NCI-H446 treated with DMSO at 0.1 percent for 48 hours (cell line): ENCODE measurements at places on chromosomes 13 and 19.

GRCh38 chr13:53405616-53406015, 377.0 kb downstream of the OLFM4 start:
- no peak for DNase-seq

GRCh38 chr13:76820759-76821158, 65.4 kb downstream of the KCTD12 start:
- no peak for DNase-seq

DNA sequence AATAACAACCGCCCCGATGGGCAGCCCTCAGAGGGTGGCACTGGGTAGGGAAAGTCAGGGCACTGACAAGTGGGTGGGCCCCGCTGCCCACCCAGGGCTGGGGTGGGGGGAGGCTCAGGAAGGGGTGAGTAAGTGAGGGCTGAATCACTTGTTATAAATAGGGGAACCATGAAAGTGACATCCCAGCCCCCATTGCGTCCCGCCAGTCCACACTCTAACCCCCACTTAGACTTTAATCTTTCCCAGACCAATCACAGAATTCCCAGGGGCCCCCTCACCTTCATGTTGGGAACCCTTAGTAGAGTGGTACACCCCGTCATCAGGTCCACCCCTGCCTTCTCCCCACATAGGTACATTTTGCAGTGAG, 37.0 kb upstream of the NANOS3 start:
- DNase-seq, result no peak

DNA sequence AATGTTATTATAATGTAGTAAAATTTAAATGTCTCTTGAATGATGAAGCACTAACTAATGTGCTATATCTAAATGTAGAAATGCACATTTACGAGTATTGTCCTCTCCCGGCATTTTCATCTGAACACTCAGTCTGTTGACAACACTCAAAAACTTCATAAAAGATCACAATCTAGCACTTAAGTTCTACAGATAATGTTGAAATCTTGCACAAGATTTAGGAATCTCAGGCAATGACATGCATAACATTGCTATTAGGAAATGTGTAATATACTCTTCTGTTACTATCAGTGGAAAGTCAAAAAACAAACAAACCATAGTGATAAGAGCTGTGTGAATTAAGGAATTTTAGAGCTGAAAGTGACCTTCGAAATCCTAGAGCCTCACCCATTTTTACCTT, 37.5 kb upstream of the XPO4 start:
- no peak for DNase-seq

DNA sequence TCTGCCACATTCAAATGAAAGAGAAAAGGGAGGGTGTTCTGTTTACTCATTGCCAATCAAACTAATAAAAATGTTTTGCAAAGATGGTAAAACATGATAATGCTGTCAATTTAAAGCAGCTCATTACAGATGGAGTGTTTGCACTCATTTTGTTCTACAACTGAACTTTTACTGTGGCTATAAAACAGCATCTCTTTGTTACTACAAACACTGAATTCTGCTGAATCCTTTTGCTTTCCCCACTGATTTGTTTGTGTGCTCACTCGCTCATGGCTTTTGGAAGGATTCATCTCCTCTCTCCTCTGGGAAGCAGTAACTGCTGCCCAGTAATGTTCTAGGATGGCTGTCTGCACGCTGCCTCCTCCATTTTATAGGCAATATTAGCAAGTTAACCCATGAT, 434.5 kb downstream of the PCDH9 start:
- DNase-seq, result no peak

GRCh38 chr13:21010621-21011020, 50.8 kb downstream of the LATS2 start:
- no peak for DNase-seq

DNA sequence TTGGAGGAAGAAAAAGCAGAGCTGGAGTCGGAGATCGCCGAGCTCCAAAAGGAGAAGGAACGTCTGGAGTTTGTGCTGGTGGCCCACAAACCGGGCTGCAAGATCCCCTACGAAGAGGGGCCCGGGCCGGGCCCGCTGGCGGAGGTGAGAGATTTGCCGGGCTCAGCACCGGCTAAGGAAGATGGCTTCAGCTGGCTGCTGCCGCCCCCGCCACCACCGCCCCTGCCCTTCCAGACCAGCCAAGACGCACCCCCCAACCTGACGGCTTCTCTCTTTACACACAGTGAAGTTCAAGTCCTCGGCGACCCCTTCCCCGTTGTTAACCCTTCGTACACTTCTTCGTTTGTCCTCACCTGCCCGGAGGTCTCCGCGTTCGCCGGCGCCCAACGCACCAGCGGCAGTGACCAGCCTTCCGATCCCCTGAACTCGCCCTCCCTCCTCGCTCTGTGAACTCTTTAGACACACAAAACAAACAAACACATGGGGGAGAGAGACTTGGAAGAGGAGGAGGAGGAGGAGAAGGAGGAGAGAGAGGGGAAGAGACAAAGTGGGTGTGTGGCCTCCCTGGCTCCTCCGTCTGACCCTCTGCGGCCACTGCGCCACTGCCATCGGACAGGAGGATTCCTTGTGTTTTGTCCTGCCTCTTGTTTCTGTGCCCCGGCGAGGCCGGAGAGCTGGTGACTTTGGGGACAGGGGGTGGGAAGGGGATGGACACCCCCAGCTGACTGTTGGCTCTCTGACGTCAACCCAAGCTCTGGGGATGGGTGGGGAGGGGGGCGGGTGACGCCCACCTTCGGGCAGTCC, 5.0 kb downstream of the FOSB start:
- DNase-seq, result no peak

DNA sequence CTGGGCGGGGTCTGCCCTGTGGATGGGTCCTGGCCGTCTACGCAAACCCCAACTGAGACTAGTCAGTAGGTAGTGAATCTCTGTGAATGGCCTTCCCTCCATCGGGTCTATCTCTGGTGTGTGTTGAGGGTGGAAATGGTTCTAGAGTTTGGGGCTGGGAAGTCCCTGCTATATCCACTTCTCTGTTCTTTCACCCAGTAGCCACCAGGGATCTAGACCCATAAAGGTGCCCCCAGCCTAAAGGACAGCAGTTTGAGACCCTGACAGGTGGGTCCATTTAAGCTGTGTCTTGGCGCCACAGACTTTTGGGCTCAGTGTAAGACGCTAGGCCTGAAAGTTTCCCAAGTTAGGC, 57.7 kb downstream of the ZNF568 start:
- no peak for DNase-seq

GRCh38 chr19:29708554-29709439, 6.3 kb downstream of the C19orf12 start:
- DNase-seq, result no peak

GRCh38 chr19:13861392-13861713, 15.6 kb upstream of the NANOS3 start:
- DNase-seq, result no peak

- no peak for DNase-seq
Measured at GRCh38 chr13:110635405-110636002, 20.2 kb downstream of the NAXD start.

- DNase-seq, result no peak
Measured at GRCh38 chr19:6228551-6229215, 51.1 kb downstream of the MLLT1 start.

GRCh38 chr13:113763254-113763653, 4.2 kb downstream of the TMEM255B start:
- DNase-seq, result no peak

GRCh38 chr19:7442423-7442822, 46.4 kb downstream of the PEX11G start:
- DNase-seq, result peak; percentile 2

DNA sequence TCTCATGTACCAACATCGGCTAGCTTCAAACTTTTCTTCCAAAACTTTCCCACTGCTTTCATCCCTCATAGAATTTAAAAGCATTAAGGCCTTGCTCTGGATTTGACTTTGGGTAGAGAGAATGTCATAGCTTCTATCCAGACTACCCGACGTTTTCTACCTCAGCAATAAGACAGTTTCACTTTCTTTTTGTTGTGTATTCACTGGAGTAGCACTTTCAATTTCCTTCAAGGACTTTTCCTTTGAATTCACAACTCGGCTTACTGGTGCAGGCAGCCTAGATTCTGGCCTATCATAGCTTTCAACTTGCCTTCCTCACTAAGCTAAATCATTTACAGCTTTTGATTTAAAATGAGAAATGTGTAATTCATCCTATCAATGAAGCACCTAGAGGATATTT, 420.4 kb upstream of the GPC6 start:
- no peak for DNase-seq

GRCh38 chr19:51096473-51097165, 11.6 kb downstream of the CTU1 start:
- DNase-seq, result no peak

GRCh38 chr13:108120302-108120701, 95.0 kb downstream of the LIG4 start:
- DNase-seq, result no peak
